ENCODE measurements at places on chromosomes 12 and 14.

DNA sequence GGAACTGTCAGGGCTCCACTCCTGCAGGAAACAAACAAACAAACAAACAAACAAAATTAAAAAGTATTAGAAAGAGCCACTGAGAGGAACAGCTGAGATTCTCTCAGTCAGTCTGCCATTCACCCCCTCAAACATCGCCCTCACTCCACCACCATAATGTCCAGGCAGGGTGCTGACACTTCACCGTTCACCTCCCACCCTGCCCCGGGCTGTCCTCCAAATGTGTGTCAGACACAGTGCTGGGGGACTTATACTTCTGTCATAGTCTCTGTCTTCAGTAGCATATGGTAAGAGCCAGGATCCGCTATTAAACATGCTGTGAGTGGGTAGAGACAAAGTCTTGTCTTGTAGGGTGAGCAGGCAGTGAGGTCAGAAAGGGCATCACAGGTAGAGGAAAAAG, 28.3 kb downstream of the KRT18 start:
- no peak for DNase-seq

DNA sequence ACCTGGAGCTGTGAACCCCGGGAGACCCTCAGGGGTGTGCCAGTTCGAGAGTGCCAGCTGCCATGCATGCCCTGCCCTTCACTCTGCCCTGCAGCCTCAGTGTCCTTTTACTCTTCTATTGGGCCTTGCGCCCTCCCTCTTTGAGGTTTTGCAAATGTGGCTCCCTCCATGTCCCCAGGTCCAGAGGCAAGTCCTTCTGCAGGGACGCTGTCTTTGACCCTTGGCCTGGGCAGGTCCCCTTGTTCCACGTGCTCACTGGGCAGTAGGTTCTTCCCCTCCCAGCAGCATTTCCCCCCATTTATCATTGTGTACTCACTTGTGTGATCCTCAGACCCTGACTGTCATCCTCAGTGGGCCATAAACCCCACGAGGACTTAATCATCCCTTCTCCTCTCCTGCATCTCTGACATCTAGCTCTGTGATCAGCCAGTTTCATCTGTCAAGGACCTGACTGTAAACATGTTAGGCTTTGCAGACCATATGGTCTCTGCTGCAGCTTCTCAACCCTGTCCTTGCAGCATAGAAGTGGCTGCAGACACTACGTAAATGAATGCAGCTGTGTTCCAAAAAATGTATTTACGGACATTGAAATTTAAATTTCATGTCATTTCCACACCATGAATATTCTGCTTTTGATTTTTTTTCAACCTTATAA, 36.6 kb downstream of the TSPAN9 start:
- DNase-seq, result no peak

- no peak for DNase-seq
Measured at GRCh38 chr14:74140374-74140850, 55.7 kb downstream of the LIN52 start.

- no peak for DNase-seq
Measured at GRCh38 chr14:20659813-20660395, 18.4 kb upstream of the OR6S1 start.

Data from CD4-positive, alpha-beta T cell treated with Interleukin-1 beta for 1 hour (primary cell).